ENCODE measurements at places on chromosomes 12 and 14. TPM values are rescaled to one million over a fixed set of nuclear protein-coding genes. Genes with fewer than 3 reads are reported as not detected.

LRCOL1 gene
- polyA plus RNA-seq, result 1.5 TPM

EML1 gene
- 22.9 TPM for polyA plus RNA-seq

RERG gene
- polyA plus RNA-seq, result not detected

LALBA gene
- polyA plus RNA-seq, result not detected

SLC5A8 gene
- polyA plus RNA-seq, result not detected

CD4 gene
- not detected for polyA plus RNA-seq

OR6C4 gene
- not detected for polyA plus RNA-seq

DNA sequence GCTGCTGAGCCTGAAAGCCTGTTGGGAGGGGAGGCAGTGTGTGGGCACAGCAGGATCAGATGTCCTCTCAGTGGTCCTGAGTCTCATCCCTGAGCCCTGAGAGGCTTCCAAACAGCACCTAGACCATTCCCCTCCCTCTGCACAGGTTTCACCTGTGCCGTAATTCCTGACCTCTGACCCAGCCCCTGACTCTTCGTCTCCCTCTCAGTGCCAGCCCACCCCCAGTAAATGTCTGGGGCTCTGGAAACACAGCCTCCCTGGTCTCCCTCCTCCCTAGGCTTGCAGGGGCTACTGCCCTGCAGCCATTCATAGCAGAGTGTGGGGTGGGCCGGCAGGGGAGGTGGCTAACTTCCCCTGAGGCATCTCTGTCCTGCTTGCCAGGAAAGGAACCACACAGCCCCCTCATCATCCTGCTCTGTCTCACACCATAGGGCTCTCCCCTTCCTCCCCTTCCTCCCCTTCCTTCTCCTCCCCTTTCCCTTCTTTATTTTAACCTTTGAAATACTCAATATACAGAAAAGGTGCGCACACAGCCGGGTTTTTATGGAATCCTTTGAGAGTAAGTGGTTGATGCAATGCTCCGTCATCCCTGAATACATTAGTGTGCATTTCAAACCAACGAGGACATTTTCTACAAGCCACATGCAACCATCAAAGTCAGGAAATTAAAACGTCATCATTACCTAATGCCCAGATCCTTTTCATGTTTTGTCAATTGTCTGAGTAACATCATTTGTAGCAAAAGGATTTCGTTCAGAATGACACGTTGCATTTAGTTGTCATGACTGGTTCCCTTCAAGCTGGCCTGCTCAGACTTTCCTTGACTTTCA is 67.0 kb downstream of the PRMT8 start:
- no peak for DNase-seq

DNA sequence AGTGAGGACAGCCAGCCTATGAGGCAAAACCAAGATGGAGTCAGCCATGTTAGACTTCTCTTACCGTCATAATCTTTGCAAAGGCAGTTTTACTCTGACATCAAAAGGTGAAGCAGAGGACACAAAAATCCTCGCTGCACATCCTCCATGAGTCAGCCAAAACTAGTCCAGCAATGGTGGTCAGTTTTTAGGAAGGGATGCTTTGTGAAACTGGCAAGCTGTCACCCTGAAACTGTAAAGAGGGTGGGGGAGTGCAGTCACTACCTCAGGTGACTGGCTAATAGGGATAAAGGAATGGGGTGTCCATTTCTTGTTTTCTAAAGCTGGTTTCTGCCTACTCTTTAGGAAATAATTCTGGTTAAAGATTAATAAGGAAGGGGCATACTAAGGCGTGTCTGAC is 5.4 kb upstream of the CIPC start:
- DNase-seq, result no peak

DNA sequence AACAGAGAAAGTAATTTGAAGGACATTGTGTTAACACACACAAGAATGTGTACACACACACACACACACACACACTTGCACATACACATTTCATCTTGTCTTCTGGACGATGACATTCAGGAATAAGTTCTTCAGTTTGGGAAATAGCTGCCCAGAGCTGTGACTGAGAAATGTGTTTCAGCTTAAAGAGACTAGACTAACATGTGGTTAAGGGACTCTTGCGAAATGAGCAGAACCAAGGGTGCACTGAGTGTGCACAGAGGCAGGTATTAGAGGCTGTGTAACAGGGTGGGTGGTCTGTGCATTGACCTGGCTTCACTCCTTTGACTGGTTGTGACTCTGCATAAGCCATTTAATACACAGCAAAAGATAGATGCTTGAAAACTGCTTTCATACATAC is 29.4 kb upstream of the KCNA5 start:
- no peak for DNase-seq

DNA sequence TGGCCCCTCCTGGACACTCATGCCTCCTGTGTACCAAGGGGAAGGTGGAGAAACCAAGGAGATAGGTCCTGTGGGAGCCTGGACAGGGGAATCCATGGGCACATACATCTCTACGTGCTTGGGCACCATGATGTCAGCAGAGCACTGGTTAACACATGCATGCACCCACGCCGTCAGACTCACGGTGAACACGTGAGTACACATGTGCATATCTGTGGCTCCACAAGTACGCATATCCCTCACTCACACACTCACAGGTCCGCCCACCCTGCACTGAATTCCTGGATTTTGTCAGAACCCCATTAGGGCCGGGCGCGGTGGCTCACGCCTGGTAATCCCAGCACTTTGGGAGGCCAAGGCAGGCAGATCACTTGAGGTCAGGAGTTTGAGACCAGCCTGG is 29.1 kb upstream of the COX6A1 start:
- no peak for DNase-seq

GRCh38 chr14:23601845-23602180 is 23.2 kb upstream of the JPH4 start:
- DNase-seq, result no peak

DNA sequence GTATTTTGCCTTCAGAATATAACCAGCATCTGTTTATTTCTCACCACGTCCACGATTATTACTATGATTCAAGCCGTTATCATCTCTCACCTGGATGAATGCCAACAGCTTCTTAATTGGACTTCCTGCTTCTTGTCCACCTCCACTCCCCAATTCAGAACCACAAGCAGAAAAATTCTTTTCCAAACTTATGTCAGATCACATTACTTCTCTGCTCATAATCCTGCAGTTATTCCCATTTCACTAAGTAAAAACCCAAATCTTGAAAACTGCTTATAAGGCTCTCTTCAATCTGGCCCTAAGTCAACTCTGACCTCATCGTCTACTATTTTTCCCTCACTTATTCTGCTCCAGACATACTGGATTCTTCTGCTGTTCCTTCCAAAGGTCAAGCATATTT is 2.0 kb downstream of the CRY1 start:
- peak; percentile 67 for DNase-seq

DNA sequence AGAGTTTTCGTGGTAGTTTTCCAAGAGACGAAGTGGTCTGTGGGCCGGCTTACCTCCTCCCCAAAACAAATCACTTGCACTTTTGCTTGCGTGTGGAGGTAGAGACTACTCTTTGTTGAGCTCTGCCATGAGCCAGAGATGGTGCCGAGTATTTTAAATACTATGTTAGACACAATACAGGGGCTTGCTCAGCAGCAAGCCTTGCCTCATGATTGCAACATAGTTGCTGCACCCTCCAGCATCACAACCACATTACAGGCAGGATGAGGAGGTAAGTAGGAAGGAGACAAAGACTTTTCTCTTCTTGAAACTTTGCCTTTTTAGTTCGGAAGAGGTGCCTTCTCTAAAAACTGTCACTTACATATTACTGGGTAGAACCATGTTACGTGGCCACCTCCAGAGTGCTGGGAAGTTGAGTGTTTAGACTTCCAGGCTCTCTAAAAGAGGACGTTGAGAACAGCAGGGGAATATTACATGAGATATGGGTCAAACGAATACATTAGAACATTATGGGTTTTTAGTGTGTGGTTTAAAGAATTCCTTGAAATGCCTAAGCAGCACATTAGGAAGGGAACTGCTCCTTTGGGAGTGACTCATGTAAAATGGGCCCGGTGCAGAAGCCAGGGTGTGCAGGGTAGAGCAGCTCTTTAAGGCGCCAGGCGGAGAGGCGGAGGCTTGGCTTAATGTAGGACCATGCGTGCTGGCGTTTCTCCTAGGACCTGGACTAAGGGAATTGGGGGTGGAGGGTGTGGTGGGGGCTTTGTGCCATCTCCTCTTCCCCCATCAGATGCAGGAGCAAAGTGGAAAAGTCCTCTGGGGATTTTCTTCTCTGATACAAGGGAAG is 110.6 kb upstream of the PRMT8 start:
- no peak for DNase-seq

DNA sequence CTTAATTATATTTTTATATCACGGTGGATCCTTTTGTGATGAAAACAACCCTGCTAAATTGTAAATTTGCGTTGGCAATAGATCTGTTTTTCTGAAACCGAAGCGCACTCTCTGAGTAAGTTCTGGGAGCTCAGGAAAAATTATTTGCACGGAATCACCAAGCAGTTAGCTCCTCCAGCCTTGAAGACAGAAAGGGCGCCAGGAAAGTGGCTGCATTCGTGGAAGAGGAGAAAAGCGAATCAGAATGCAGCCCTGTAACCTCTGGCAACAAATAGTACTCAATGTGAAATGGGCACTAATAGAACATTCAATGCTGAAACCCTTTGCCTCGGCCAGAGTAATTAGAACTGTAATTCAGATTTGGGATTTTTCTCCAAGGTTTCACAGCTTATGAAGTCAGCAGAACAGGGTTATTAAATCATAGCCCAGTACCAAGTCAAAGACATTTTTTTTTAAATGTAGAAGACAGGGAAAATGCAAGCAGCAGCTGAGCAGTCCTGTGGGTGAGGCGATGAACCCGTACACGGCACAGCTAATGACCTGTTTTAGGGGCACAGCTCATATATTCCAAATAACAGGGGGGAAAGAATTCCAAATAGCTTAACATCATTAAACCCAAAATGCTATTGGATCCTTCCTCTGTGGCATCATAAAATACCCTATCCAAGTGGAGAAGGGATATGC is 251.4 kb downstream of the EGLN3 start:
- no peak for DNase-seq

DNA sequence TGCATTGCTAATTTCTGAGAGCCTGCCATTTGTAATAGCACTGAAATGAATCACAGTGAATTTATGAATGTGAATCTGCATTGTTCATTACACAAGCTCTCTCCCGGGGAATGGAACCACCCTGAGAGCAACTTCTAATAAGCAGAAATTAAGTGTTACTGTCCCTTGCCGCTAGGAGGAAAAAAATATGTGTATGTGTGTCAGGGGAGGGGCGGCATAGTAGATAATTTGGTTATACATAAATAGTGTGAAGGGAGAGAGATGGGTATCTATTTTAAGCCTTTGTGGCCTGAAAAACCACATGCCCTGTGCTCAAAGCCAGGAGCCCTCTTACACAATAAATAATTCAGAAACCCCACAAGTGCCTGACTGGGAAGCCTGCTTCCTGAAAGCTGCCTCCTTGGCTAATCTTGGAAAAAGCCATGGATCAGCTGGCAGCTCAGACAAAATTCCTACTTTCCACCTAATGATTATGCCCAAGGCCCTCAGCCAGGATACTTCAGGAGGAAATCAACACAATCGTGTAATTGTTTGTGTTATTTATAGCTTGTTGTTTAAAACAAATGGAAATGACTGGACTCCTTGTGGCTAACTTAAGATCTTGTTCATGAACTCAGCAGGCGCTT is 366.2 kb upstream of the KITLG start:
- DNase-seq, result peak; percentile 89

Measured in endothelial cell of umbilical vein (primary cell).